EH (cell line): ENCODE measurements at places on chromosomes 16 and 17.

DNA sequence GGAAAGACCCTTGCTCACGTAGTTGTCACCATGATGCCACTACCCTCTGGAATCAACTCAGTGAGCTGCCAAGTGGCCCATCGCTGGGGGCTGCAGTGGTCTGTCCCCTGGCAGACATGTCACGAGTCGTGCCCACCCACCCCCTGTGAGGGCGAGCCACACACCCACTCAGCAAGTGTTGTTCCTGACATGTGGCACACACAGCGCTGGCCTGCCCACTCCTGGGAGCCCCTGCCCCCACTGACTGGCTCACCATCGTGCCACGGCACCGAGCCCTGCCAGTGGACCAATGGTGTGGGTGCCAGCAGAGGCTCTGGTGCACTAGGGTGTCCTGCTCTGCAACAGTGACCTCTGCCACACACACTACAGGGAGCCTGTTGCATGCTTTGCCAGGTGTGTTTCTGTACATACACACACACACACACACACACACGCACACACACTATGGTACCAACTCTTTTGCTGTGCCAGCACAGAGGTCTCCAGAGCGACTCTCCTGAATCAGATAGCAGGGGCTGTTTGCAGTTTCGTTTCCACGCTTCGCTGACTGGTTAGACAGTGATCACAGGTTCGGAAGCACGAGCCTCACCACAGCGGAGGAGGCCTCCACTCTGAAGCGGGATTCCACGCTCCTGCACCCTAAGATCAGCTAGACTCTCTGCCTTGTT lies 7.7 kb downstream of the RTN4RL1 start:
- DNase-seq = no peak

DNA sequence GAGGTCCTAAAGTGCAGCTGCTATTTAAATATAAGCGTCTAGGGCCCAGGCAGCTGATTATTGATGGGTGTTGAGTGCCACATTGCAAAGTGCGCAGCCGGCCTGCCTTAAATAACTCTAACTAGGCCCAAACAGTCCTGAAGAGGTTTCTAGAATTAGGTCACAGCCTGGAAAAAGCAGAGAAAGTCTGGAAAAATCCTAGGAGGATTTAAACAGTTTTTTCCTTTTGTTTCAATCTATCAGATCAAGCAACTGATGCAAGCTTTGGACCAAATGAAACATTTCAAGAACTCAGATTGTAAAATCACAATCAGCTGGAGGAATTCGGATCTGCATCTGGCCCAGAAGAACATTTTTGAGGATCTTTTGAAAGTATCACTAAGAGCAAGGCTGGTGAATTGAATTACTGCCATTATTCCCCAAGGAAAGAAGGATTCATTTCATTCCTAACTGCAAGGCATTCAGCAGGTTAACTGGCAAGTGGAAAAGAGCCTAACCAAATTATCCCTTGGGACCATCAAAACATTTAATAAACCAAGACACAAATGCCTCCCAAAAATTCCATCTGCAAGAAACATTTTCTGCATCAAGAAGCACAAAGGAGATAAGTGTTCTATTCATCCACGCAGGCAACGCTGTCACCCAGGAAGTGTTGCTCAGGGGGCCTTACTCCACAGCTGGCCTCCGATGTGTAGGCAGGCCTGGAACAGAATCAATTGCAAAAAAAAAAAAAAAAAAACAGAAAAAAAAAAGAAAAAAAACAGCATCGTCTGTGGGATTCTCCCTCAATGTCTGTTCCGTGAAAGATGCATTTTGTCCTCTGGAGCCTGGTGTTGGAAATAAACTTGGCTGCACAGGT lies 46.1 kb downstream of the IRX3 start:
- DNase-seq = no peak

DNA sequence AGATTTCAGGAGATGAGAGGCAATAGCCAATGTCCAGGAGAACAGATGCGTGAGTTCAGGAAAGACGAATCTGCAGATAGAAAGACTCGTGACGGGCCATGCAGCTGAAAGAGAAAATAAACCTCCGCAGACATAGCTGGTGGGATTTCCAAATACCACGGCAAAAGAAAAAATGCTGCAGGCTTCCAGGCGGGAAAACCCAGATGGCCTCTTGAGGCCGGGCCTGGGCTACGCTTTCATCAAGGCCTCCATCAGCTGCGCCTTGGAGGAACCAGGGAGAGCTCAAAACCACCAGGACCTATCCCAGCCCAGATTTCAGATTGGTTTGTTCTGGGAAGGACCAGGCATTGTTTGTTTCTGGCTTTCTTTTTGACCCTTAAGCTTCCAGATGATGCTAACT lies 16.7 kb downstream of the CCDC40 start:
- no peak for DNase-seq

- DNase-seq = peak; percentile 29
These were observed 820 bp downstream of the GRIN2C start for GRCh38 chr17:74858672-74859458.

DNA sequence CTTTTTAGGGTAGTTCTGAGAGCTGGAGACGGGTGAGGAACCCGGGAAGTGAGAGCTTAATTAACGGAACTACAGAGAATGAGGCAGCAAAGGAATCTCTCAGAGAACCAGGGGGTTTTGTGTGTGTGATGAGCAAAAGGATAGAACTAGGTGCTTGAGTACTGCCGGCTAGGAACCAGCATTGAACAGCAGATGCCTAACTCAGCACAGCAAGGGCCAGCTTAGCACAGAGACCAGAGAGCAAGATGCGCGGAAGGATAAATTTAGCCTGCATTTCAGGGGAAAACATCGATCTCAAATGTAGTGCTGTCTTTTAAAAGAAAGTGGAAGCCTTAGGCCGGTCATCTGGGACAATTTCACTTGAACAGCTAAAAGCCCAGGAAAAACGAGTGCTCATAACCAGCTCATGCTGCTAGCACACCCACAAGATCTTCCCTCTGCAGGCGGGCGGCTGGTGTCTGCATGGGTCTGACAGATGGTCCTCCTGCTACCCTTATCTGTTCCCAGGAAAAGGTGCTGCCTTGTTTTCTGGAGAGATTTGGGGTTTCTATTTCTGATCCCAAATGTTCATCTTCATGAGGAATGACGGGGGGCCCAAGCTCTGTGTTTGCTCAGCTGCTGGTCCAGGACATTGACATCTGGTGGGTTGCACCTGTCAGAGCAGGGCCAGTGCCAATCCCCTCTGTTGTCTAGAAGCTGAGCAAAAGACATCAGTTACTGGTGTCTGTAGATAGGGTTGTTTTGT lies 103.9 kb downstream of the SOCS1 start:
- DNase-seq = no peak

GRCh38 chr17:77503916-77504651 lies 363.3 kb downstream of the SEC14L1 start:
- DNase-seq = no peak

- no peak for DNase-seq
These were observed 43.1 kb downstream of the GPT2 start for GRCh38 chr16:46927273-46927672.

DNA sequence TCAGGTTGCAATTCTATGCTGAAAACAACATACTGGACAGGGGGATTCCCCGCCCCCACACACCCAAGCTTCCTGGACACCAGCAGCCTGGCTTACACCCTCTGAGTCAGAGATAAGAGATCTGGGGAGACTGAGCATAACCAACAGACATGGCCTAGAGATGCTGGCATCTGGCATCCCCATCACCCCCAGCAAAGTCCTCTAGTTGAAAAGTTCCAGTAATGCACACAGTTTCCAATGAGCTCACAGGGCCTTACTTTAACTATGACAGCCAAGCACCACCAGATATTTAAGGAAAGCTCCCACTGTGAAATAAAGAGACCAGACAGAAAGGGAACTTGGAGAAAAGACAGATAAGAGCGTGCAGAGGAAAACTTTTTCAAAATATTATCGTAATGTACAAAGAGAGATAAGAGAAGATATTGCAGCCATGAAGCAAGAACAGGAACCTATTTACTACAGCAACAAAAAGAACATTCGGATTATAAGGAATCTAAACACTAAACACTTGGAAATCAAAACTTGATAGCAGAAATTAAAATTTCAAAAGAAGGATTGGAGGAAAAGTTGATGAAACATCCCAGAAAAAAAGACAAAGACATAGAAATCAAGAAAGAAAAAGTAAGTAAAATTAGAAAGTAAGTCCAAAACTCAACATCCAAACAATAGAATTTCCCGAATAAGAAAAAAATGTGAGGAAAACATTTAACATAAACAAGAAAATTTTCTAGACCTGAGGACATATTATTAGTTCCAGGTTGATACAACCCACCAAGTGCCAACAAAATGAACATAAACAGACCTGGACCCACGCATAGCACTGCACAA lies 17.2 kb upstream of the ALOX15 start:
- peak; percentile 61 for DNase-seq

DNA sequence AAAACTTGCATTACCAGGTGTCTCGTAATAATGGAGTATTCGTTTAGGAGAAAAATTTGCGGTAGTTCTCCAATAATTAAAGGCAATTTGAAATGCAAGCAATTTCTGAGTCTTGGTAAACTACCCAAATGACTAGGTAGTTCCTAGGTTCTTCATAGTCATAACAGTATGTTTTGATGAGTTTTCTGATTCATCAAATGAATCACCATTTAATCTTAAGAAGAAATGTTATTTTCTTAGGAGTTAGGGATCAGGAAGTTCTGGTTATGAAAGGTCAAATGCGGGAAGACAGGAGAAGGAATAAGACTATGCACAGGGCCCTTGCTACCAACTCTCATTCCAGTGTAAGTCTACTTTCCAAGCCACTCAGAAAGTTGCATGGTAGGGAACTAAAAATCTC lies 221.5 kb upstream of the SOX9 start:
- peak; percentile 20 for DNase-seq

DNA sequence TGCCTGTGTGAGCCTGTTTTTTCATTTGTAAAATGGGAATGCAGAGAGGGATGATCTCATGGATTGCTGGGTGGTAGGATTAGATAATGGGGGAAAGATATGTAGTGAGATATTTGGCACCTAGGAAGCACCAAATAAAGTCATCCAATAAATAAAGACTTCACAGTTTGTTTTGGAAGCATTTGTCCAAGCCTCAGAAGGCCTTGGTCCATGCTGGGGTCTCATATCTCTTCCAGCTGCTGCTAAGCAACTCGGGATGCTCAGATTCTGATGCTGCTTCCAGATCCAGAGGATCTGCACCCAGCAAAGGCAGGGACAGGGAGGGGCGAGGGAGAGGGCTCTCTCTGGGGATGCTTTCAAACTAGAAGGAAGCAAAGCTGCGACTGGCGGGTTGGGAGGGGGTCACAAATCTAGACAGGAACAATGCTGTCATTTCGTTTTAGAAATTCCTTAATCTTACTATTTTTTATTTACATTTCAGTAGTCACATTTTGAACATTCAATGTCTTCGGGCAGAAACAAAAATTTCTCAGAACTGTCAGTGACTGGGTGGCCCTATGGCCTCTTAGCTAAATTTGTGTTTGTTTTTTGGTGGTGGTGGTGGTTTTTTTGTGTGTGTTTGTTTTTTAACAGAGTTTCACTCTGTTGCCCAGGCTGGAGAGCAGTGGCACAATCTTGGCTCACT lies 114.9 kb upstream of the CDH5 start:
- DNase-seq = no peak

DNA sequence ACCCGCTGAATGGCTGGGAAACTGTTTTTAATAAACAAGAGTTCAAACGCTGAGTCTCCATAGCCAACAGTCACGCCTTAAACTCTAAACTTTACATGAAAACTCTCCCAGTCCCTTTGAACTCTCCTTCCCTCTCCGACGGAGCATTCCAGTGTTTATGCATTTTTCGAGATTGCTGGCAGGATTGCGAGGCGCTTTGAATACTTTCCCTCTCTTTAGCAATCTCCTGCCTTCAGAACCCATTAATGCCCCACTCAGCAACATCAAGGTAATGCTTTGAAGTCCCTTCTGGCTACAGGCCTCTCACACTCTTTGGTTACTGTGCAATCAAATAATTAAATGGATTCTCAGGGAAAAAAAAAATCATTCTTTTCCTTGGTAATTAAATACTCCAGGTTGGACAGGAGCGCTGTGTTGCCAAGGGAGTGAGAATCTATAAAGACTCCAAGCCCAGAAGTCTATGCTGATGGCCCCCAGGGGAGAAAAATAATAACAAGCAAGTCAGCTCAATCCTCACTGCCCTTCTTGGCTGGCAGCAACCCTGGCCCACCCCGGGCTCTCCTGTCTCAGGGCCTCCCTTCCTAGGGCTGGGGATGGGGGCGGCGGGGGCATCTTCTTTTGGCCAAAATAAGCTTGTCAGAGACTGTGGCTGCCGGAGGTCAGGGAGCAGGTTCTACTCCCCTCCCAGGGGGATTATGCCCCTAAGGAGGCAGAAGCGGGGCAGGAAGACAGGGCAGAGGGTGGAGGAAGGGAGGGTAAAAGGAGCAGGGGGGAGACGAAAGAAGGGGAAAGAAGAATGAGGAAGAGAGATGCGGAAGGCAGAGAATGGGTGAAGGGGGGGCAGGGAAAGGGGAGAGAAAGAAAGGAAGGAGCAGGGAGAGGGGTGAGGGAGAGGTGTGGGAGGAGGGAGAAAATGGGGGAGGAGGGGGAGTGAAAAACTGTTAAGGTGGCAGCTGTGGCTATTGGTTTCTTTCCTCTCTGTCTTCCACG lies 45.2 kb downstream of the AXIN2 start:
- DNase-seq = peak; percentile 66

- no peak for DNase-seq
These were observed 24.4 kb downstream of the GLP2R start for GRCh38 chr17:9850151-9850550.

GRCh38 chr17:54153423-54153822 lies 330.7 kb downstream of the KIF2B start:
- DNase-seq = no peak

GRCh38 chr17:888998-889441 lies 90.6 kb downstream of the NXN start:
- no peak for DNase-seq

GRCh38 chr17:82372249-82373071 lies 895 bp downstream of the UTS2R start:
- no peak for DNase-seq

DNA sequence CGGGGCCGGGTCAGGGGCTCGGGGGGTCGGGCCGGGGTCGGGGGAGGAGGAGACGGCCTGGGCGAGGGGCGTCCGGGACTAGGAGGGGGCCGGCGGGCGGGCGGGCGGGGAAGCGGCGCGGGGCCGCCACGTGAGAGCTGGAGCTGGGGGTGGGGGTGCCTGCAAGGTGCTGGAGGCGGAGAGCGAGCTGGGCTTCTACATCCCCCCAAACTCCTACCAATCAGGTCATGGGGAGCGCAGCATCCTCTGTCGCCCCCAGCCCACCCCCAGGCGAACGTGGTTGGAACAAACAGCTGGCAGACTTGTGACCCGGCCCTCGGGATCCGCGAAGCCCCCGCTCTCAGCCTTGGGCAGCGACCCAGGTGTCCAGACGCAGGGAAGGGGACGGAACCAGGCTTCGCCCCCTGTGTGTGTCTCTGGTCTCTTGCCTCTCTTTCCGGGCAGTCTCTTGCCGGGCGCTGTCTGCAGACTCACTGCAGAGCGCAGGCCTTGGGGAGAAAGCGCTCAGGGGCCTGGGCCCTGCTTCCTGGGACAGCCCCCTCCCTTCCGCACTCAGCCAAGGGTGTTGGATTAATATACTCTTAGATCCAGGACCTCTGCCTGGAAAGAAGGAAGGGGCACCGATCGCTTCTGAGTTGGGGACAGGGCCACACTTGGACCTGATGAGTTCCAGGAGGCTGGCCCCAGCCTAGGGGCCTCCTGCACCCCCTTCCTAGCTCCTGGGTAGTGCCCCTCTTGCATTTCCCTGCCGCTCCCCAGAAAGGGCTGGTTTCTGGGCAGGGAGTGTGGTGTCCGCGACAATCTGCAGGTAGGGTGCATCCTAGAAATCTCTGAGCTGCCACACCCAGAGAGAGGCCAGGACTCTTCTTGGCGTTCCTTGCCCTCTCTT lies 722 bp downstream of the RASL10B start:
- no peak for DNase-seq
